ENCODE measurements at places on chromosomes 7 and 10.

- DNase-seq, result peak; percentile 73
Measured at GRCh38 chr10:102408728-102409603, 9.6 kb downstream of the PSD start.

- DNase-seq, result no peak
Measured at GRCh38 chr10:104824380-104825006, 183.4 kb downstream of the SORCS3 start.

GRCh38 chr7:130890176-130891020 is 156.4 kb upstream of the KLF14 start:
- no peak for DNase-seq

DNA sequence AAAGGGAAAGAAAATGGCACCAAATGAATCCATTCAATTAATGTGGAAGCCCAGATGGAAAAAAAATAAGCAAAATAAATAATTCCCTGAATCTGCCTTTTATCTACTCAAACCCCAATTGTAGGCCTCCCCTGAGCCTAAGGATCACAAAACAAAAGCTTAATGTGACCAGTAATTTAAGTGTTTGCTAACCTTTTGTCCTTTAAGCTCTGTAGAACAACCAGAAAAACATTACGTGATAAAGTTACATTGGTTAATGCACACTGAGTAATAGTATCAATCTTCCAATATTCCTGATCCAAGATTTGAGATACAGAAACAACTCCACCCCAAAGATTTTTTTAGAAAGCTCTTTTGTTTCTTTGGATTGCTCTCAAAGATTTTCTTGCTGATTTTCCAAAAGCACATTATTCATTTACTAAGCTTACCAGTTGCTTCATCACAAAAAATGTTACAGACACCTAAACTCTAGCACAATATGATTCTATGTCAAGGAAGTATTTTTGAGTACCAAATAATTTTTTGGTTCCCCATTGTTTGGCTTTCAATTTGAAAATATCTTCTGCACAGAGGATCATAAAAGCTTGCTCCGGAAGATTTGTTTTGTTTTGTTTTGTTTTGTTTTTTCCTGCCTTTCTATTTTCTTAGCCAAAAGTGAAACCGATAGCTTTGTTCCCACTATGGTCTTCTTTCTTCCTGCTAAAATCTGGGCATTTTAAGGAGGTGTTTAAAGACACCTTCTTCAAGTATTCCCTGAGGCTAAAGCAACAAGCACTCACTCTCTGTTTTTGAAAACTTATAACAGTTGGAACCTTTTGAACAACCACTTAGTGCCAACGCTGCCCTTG is 54.2 kb downstream of the TRIL start:
- DNase-seq, result no peak

DNA sequence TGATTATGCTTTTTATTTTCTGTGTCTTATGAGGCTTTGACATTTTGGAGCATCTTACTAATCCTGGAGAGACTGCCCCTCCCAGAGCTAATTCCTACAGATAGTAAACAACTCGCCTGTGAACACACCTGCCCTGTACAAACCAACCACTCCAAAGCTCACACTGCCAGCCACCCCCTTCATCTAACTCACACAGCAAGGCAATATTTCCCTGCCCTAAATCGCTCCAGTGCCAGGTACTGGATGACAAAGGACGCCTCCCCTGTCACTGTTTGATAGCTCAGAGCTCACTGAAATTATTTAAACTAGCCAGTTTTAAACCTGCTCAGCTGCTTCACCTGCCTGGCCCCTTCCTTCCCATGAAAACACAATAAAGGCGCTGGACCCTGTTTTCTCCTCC is 535.1 kb upstream of the CELF2 start:
- DNase-seq, result no peak

DNA sequence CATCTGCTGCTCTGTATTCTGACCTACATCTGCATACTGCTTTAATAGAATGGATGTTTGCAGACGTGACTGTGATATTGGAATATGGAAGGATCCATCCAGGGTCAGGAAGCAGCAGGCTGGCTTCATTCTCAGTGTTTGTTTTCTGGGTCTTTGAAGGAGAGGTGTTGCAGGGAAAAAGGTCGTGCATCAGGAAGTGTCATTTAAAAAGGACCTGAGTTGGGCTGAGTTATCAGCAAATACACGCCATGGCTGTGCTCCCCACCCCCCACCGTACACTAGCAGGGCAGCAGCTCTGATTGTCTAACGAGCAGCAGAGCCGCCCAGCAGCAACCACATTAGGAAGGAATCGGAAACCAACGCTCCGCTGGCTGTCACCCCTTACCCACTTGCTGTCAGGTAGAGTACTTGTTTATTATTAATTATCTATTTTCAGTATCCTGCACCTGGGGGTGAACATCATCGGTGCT is 63.1 kb upstream of the STEAP1B start:
- no peak for DNase-seq

- no peak for DNase-seq
Measured at GRCh38 chr7:157710396-157710795, 373.6 kb downstream of the DNAJB6 start.

DNA sequence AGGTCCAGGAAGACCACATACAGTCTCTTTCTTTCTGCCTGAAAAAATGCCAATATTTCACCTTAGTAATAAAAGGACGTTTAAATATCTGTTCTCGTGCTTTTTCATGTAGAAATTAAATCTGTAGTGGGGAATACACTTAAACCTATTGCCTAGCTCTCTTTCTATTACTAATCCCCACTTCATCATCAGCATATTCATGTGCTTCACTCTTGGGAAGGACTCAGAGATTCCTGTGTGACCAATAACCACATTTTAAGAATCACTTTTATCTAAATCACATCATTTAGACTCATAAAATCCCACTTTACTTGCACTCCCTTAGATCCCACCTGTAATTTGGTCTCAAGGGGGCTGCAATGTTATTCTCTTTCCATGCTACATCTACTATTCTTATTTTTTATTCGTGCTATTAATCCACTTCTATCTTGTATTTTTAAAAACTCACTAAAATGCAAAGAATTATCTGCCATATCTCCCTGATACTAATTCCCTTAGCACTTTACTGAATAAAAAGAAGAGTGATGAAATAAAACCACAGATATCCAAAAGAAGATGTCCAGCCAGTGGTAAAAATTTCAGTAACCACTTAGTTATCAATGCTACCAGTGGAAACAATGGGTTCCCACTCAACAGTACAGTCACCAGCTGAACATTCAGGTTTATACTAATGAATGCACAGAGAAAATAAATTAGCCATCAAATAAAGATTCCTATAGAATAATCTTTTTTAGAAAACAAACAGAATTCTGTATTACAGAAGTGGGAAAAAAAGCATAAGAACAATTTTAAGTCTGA is 102.1 kb downstream of the PPP1R17 start:
- DNase-seq, result no peak

GRCh38 chr10:13827076-13827797 is 240.5 kb downstream of the PRPF18 start:
- DNase-seq, result no peak

DNA sequence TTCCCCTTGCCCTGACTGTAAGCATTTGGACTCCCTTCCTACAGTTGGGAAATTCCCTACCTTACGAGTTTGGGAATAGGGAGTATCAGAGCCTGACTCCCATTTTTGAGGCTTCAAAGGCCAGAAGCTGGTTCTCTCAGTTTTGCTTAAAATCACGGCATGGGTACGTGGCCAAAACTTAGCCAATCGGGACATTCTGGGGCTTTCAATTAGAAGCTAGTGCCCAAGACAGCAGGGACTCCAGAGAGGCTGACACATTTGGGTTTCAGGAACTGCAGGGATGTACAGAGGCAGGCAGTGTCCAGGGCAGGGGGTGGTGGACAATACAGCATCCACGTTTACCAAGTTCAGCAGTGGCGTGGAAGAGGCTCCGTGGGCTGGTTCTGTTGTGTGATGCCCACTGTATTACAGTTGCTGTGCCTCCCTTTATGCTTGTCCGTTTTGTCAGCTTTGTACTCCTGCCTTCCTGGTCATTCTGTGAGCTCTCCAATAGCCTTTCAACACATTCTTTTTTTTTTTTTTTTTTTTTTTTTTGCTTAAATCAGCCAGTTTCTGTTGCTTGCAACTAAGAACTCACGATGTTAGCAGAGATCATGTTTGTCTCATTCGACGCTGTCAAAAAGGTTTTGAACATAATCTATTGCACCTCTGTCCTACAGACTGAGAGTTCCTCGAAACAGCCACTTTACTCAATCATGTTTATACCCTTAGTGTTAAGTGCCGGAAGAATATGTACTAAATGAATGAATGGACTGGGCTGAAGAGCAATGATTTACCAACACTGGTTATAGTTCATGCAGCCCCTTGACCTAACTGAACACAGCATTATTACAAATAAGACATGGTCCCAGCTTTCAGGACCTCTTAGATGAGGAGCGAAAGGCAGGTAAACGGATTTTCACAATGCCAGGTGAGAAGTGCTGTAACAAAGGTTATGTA is 1.1 kb downstream of the GGCT start:
- DNase-seq, result no peak

DNA sequence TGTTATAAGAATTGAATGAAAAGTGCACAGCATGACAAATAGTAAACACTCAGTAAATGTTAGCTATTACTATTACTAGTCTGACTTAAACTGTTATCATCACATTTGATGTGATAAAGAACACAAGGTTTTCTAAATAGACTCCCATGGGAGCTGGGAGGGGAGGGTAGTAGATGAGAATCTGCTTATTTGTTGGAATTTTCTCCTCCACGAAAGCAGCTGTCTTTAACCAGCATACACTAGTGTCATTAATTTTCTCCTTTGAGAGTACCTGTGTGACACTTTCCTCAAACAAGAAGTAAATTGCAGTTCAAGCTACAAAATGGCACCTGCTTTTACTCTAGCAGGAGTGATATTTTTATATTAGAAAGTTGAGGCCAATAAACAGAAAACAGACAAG is 200.1 kb downstream of the SKAP2 start:
- DNase-seq, result no peak

- no peak for DNase-seq
Measured at GRCh38 chr10:70913893-70914240, 25.5 kb upstream of the PCBD1 start.

DNA sequence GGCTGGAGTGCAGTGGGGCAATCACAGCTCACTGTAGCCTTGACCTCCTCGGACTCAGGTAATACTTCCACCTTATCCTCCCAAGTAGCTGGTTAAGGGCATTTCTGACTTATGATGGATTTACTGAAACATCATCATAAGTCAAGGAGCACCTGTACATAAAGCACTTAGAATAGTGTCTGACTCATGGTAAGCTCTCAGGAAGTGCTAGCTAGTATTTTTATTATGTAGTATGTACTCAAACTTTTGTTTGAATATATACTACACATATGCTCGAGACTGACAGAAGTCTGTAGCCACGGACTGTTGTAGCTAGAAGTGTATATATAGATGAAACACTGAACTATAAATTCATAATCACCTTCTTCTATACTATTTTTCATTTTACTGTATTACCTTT is 107.5 kb upstream of the DNAJB12 start:
- no peak for DNase-seq

GRCh38 chr10:133377818-133378250 is 1.2 kb upstream of the PAOX start:
- no peak for DNase-seq

GRCh38 chr7:136869991-136870865 is 1.8 kb downstream of the CHRM2 start:
- no peak for DNase-seq

GRCh38 chr7:42745357-42746059 is 166.4 kb downstream of the C7orf25 start:
- no peak for DNase-seq

DNA sequence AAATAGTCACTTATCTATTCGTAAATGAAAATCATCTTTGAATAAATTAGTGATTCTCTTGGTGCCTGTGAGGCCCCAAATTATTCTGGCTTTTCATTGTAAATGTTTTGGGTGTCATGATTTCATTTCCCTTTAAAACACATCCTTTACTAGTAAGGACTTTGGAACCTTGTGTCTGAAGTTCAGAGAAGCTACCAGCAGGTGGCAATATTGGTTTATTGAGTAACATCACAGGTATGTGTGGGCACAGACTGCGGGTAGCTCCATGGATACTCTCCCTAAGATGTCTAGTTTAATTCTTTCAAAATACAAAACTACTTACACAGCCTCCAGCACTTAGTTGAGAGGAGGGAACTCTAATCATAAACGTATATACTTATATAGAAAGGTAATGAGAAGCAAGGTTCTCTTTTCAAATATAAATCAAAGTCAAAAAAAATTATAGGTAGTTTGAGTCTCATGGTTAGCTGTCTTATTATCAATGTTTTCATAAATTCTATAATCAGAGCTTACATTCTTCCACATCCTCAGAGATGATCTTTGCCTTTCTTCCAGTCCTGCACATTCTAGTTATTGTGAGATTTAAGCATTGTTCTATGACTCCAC is 449.6 kb downstream of the GRM8 start:
- no peak for DNase-seq

DNA sequence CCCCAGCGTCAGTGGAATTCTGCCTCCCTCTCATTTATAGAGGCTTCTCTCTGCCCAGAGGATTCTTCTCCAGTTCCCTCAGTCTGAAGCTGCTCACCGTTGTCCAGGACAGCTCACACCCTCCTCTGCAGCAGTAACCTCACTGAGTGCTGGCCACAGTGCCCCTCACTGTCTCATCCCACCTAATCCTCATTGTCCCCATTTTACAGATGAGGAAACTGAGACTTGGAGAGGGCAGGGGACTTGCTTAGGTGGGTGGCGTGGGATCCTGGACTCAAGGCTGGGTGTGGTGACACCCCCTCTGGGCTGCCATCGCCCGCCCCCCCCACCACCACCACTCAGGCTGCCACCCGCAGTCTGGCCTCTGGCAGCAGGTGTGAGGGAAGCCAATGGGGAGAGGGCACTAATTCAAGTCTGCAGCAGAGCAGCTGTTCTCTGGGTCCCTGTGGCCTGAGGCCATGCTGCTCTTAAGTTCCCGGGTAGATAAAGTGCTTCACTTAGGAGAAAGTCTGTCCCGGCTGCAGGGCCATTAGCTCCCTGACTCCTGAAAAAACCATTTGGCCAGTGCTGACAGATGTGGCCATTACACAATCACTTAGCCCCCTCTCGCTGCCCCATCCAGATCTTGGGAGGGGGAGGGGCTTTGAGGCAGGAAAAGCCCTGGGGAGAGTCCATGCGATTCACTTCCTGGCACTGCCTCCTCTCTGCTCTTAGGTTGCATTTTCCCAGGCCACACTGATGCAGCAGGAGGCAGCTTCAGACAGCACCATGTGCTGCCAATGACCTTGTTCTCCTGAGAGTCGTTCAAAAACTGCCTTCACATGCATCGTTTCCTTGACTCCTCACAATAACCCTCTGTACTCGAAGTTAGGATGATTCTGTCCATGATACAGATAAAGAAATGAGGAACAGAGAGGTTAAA is 36.3 kb downstream of the DRGX start:
- no peak for DNase-seq

DNA sequence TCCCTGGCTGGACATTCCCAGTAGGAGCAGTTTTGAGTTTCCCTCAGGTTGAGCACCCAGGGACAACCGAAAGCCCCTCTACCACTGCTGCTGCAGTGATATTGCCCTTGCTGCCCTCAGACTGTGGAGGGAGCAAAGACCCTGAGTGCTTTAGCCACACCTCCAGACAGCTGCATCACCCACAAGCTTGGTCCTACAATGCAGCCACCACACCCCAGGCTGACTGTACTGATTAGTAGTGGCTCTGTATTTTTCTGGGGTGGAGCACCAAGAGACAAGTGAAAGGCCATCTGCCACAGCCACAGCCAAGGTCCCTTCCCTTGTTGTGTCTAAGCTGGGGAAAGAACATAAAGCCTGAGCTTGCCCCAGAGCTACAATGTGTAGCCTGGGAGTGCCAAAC is 789.9 kb downstream of the PCDH15 start:
- DNase-seq, result no peak
